Thoracic aorta (tissue), 2 donors: ENCODE measurements at places on chromosomes 6 and 20. TPM values are rescaled to one million over a fixed set of nuclear protein-coding genes. Genes with fewer than 3 reads are reported as not detected.

VPS16 gene
- 21.8 TPM for total RNA-seq

HCK gene
- total RNA-seq, result 29.0 TPM

LAMA2 gene
- 217 TPM for total RNA-seq

MICA gene
- total RNA-seq, result 15.0 TPM

PXDC1 gene
- total RNA-seq, result 406 TPM

- no peak overlapping the region for H3K4me3 ChIP-seq
- H3K36me3 ChIP-seq, result no peaks in the 10 kb centered on the region
- no peak overlapping the region for H3K27ac ChIP-seq
Observed at GRCh38 chr6:66993272-66993671, 1286.2 kb upstream of the EYS start.

GRCh38 chr20:16265334-16265733, 307.9 kb downstream of the KIF16B start:
- H3K4me1 ChIP-seq, result no peaks in the 10 kb centered on the region
- H3K27me3 ChIP-seq, result no peaks in the 10 kb centered on the region
- no peak for DNase-seq

DNA sequence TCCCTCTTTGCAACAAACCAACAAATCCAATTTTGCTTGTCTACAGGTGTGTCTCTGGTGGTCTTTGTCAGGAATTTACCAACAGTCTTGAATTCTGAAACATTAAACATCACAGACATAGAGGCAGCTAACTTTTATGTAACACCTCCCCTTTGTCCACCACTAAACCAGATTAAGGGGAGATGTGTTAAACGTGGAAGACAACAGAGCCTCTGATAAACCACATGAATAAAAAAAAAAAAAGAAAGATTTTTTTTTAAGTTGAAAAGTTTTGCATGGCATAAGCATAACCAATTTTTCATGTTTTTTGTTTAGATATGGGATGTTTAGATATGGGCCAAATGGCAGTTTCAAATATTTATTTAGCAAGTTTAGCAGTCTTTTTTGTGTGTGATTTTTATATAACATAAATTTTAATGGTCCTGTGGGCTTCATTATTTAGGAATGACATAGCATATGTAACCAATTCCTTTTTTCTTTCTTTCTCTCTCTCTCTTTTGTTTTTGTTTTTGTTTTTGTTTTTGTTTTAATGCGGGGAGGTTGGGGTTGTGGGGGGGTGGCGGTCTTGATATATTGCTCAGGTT, 60.7 kb upstream of the BTN3A2 start:
- peak overlapping the region; percentile 69 for H3K4me3 ChIP-seq
- H3K27ac ChIP-seq, result peak overlapping the region; percentile 38
- H3K4me1 ChIP-seq, result no peaks in the 10 kb centered on the region

DNA sequence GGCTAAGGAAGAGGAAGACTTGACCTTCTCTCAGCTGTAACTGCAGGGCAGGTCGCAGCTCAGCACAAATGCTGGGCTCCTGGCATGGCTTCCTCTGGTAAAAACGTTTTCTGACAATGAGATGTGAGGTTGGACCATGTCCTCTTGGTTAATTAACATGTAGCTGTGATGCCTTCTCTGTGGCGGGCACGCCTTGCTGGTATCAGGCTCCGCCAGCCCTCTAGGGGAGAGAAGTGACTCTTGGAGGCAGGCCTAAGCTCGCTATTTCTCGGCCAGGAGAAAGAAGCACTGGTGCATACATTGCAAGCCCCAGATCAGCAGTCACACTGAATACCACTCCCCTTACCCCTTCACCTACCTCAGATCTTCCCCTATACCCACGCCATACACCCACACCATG, 65.0 kb downstream of the QRSL1 start:
- no peak overlapping the region for H3K4me3 ChIP-seq
- peaks cover 8% of the 10 kb centered on the region for H3K4me1 ChIP-seq
- H3K27ac ChIP-seq, result no peak overlapping the region
- H3K36me3 ChIP-seq, result no peaks in the 10 kb centered on the region
- no peaks in the 10 kb centered on the region for H3K27me3 ChIP-seq
- no peak for DNase-seq

DNA sequence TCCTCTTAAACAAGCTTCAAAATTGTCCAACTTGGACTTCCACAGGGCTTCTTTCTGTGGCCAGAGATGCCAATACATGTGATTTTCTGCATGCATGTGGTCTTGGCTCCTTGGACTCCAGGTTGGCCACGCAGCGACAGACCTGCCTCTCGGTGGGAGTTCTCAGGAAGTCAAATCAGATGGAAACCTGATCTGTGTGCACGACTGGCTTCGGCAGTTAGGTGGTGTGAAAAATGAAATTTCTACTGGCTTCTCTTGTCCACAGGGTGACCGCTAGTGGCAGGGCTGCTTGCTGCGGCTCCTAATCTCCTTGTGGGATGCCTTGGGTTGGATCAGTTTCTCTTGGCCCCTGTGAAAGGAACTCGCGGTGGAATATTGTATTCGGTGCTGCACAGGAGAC, 57.3 kb downstream of the PHACTR3 start:
- H3K4me3 ChIP-seq, result no peak overlapping the region
- no peaks in the 10 kb centered on the region for H3K36me3 ChIP-seq
- no peaks in the 10 kb centered on the region for H3K4me1 ChIP-seq

- no peak overlapping the region for H3K27ac ChIP-seq
- no peaks in the 10 kb centered on the region for H3K27me3 ChIP-seq
- no peak for DNase-seq
- H3K36me3 ChIP-seq, result no peaks in the 10 kb centered on the region
- H3K4me1 ChIP-seq, result peaks cover 4% of the 10 kb centered on the region
Observed at GRCh38 chr6:15776458-15776980, 113.7 kb upstream of the DTNBP1 start.

DNA sequence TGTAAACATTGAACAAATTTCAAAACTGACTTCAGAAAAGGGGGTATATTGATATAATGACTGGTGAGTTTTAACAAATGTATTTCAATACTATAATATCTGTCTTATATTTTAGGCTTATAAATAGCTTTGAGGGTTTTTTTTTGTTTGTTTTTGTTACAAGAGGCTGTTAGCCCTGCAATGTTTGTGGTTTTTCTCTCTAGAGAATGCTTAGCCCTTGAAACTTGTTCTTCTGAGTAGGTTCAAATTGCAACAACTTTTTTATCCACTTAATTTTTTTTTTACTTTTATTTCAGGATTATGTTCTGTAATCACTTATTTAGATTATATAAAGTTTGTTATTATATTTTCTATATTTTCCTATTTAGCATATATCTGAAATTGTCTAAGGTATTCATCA, 333.2 kb downstream of the RIMS1 start:
- no peaks in the 10 kb centered on the region for H3K4me1 ChIP-seq
- no peaks in the 10 kb centered on the region for H3K36me3 ChIP-seq
- no peak for DNase-seq
- no peak overlapping the region for H3K27ac ChIP-seq
- H3K4me3 ChIP-seq, result no peak overlapping the region
